Activated gamma-delta T cell (primary cell): ENCODE measurements at places on chromosomes 5 and 9.

DNA sequence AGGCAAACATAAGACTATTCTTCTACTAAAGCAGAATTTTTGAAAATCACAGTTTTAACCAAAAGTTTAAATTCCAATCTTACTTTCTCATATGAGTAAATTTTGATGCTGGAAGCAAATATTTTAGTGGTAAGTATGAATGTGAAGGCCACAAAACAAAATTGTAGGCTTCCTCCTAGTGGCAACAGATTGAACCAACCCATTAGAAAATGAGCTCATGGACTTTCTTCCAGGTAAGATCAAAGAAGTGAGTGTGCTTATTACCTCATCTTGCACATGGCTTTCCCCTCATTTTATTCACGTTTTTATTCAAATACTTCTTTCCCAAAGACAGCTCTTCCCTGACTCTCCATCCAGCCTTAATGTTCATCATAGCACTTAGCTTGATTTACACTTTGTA, 16.5 kb upstream of the RLN2 start:
- DNase-seq, result no peak

DNA sequence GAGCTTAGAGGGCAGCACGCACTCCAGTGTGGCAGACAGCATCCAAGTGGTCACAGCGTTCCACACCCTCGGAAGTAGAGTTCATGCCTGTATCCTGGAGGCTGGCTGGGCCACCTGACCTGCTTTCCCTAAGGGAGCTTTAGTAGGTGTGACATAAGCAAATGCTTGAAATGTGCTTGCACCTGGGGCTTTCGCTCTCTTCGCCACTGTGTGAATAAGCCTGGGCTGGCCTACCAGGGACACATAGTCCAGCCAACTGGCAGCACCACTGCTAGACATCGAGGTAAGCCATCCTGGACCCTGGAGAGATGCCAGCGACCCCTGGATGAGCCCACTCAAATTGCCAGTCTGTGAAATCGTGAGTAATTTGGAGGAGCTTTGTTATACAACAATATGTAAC, 24.9 kb upstream of the IRX4 start:
- no peak for DNase-seq

DNA sequence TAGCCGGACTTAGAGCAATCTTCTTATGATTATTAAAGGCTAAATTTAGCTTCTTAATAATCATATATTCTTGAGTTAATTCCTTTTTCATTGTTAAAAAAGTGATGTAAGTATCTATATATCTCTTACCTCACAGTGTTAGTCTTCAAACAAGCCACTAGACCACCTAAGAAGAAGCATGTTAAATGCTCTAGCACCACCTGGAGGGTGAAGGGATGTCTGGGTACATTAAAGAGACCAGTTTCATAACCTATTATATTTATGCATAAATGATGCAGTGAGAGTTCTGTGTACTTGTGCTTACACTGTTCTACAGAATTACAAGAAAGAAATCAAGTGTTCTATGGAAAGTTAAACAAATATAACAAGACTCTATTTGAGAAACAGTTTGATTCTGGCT, 55.9 kb upstream of the SLCO6A1 start:
- no peak for DNase-seq

- no peak for DNase-seq
Measured at GRCh38 chr5:63894690-63895089, 67.6 kb downstream of the HTR1A start.

- no peak for DNase-seq
Measured at GRCh38 chr5:112951124-112951702, 25.4 kb upstream of the DCP2 start.

DNA sequence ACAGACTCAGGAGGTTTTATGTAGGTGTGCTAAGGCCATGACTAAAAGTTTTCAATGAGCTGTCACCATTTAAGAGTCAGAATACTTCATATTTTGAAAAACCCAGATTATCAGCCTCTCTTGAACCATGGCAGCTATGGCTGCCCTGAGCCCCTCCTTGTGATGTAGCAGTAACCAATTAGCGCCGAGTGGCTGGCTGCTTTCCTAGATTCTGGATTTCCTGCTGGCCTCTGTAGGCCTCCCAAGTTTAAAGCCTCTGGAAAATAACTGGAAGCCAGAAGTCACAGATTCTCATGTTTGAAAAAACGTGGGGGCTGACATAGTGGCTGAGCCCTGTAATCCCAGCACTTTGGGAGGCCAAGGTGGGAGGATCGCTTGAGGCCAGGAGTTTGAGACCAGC, 25.5 kb downstream of the DAB2IP start:
- DNase-seq, result no peak

DNA sequence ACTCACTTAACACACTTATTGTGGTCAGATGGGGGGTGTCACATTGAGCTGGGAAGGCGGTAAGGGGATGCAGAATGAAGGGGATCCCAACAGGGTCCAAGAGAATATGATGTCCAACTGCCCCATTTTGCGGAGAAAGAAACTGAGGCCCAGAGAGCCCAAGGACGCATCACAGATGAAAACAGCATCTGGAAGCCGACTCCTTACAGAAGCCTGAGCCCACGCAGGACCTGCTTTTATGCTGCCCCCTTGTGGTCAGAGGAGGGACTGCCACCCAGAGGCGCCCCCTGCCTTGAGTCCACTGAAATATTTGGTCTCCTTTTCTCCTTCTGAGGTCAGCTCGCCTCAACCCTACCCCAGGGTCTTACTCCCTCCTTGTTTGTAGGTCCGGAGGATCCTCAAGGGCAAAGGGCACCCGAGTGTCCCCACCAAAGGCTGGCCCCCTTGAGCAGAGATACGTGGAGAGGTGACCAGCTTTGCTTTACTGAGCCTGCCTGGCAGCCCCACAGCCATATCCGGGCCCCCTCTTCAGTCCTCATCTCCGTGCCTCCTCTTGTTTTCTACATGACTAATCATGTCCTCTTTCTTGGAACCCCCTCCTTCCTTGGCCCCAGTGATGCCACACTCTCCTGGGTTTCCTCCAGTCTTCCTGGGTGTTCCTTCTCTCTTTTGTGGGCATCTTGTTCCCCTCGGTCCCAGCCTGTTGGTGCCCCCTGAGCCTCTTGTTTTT, 30.0 kb upstream of the TTLL11 start:
- no peak for DNase-seq

- no peak for DNase-seq
Measured at GRCh38 chr9:13529321-13530104, 250.0 kb upstream of the MPDZ start.

GRCh38 chr9:130321539-130321938, 56.0 kb downstream of the HMCN2 start:
- DNase-seq, result no peak

- DNase-seq, result no peak
Measured at GRCh38 chr5:148113243-148113642, 49.5 kb downstream of the SPINK5 start.

- DNase-seq, result no peak
Measured at GRCh38 chr9:86286278-86286677, 3.9 kb upstream of the ISCA1 start.

DNA sequence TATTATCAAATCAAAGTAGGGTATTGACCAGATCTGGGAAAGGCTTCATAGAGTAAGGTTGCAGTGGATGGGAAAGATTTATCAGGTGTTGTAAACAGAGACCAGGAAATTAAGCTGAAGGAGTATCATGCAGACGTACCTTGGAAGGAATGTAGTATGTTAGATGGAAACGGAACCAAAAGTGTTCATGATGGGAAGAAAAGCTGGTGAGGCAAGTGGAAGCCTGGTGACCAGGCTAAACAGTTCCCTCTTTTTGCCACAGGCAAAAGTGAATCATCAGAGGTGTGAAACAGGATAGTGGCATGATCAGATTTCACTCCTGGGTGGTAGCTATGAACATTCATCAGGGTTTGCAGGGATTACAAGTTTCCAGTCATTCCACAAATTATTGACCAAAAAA, 780.1 kb upstream of the DMAC1 start:
- no peak for DNase-seq

DNA sequence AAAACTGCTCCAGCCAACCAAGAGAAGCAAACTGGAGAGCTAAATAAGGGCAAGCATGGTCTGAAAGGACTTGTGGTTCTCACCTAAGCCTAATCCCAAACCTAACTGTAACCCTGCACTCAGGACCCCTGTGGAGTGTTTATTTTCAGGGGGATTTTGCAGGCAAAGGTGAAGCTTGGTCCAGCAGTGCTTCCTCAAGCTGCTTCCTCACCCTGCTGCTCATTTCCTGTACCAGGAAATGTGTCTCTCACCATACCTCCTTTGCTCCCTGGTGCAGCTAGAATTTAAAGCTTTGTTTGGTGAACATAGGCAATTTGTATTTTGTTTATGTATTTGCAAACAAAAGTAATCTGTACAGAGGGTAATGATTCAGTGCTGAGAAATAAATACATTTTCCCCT, 50.2 kb downstream of the CARTPT start:
- no peak for DNase-seq

GRCh38 chr5:173507171-173507570, 109.3 kb downstream of the BOD1 start:
- no peak for DNase-seq

DNA sequence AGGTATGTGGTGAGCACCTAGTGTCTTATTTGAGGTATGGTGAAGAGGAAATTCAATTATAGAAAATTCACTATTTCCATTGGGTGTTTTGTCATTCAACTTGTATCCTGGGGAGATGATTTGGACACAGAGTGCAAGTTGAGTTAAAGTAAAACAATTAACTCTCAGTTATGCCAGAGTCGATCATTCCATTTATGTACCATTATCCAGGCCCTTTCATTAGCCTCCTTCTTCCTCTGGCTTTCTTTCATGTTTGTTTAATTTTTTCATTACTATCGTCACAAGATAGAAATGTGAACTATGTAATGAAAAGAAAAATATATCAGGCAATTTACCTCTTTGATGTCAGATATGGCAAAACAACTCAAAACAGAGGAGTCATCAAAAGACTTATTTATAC, 1347.2 kb upstream of the NUDT12 start:
- no peak for DNase-seq

DNA sequence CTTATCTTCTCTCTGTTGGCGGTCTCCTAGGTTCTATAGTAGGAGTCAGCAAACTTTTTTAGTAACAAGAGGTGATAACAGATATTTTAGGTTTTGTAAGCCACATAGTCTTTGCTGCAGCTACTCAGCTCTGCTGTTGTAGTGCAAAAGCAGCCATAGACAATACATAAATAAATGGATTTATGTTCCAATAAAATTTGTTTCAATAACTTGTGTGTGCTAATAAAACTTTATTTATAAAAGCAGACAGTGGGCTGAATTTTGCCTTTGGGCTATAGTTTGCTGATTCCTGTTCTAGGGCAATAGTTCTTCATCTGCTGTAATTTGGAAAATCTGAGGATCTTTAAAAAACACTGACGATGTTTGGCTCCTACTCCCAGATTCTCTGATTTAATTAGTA, 469.4 kb upstream of the TNC start:
- DNase-seq, result no peak

- DNase-seq, result no peak
Measured at GRCh38 chr5:7770436-7770835, 80.5 kb downstream of the CFAP90 start.

DNA sequence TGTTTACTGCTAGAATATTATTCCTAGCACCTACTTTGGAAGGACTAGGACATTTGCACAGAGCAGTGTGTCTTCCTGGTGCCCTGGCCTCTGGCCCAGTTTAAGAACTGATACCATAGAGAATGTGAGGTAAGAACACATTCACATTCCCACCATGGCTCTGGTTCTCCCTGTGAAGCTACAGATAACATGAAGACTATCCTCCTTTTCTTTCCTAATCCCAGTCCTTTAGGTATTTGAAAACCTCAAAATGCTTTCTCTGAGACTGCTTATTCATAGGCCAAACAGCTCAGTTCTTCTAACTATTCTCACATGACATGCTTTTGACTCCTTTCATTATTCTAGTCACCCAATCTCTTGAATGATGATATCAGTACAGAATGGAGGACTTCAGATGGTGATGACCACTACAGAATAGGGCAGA, 11.9 kb downstream of the FAM219A start:
- DNase-seq, result no peak

GRCh38 chr5:17434982-17435381, 63.0 kb upstream of the TAF11L2 start:
- DNase-seq, result no peak

DNA sequence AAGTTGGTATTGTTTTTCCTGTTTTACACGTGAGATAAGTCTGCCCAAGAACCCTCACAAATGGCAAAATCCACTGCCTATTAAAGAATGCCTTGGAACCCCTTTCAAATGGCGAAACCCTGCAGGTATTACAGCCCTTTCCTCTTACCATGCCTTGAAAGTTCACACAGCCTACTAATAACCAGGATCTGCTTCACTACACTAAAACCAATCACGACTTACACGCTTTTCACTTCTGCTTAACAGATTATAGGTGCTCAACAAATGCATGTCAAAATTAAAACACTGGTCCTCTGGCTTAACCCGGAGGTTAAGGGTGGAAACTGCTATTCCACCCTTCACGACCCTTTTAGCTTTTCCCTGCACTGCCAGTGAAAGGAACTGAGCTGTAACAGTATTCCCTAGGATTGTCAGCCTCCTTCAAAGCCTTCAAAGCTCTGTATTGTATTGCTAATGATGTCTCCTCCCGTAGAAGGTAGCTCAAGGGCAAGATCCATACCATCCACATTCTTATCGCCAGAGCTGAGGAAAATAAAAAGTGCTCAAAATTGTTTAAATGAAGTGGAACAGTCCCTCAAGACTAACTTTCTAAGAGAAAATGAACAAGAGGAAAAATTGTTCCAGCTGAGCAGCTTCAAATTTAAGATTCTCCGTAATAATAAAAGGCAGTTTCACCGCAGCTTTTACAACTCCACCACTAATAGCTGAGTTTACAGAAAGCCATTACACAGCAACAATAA, 997 bp downstream of the AUH start:
- no peak for DNase-seq

- DNase-seq, result no peak
Measured at GRCh38 chr9:120214332-120214731, 365.6 kb downstream of the CDK5RAP2 start.

GRCh38 chr5:19492861-19493260, 495.1 kb downstream of the CDH18 start:
- no peak for DNase-seq

- DNase-seq, result no peak
Measured at GRCh38 chr5:102682101-102682647, 72.9 kb upstream of the PAM start.

DNA sequence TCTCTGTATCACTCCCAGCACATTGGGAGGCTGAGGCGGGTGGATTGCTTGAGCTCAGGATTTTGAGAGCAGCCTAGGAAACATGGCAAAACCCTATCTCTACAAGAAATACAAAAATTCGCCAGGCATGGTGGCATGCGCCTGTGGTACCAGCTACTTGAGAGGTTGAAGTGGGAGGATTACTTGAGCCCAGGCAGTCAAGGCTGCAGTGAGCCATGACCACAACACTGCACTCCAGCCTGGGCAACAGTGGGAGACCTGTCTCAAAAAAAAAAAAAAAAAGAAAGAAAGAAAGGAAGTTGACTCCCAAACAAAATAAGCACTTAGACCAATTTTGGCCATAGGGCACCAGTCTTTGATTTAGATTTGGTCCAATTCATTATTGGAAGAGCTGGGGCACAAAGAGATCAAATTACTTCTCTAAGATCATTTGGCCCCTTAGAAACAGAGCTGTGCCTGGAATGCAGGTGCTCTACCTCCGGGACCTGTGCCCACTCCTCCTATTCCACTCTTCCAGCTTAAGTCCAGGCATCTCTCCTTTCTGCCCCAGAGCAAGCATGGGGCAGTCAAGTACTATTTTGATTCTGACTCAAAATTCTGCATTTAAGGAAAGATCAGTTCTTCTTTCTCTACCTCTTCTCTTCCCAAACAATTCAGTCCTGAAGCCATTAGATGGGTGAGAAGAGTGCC, 59.0 kb downstream of the ALDH7A1 start:
- DNase-seq, result no peak

- DNase-seq, result peak; percentile 78
Measured at GRCh38 chr5:134226441-134227192, 744 bp upstream of the PPP2CA start.
